Common myeloid progenitor, CD34-positive (primary cell): ENCODE measurements at places on chromosomes 6 and 20.
A peak's percentile ranks its signal among the peaks of the same experiment; 100 is the strongest.

DNA sequence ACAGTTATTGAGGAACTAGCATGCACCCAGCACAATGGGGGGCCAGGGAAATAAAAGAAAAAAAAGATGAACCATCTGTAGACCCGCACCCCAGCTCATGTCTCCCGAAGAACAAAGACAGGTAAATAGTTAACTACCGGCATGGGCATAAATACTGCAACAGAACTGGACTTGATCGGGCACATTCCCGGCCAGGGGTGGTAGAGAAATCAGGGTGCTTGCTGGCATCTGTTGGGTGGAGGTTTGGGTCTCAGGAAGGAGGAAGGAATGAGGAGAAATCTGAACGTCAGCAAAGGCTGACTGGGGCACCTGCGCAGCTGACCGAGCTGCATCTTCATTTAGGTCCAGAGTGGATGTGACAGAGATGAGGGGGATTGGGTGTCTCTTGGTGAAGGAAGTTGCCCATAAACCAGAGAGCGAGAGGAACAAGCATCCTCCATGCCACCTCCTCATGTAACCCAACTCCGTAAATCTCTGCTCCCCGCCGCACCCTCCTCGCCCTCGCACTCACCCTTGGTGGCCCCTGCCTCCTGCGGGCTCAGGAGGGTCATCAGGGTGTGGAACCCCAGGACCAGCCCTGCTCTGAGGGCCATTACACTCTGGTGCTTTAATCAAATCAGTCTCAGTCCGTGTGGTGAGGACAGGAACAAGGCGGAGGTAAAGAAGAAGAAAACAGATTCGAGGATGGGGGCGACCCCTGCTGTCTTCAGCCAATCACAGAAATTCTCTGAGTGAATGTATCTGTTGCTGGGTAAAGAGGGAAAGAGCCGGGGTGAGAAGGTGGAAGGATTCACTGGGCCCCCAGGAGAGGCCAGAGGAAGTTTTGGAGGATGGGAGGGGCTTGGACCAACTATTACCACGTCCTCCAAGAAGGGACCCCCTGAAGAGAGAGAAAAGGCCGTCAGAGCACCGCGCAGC, at the start of gene HLA-DOA:
Gene HLA-DOA (minus strand): TSS at position 648 of the 918 bp plus-strand sequence.
- peak within 1 kb of the TSS; percentile 46 for H3K27ac ChIP-seq
- no peaks in the 10 kb centered on the region for H3K27me3 ChIP-seq
- peaks cover 6% of the 10 kb centered on the region for H3K4me1 ChIP-seq
- H3K36me3 ChIP-seq: peaks cover 13% of the 10 kb centered on the region

DNA sequence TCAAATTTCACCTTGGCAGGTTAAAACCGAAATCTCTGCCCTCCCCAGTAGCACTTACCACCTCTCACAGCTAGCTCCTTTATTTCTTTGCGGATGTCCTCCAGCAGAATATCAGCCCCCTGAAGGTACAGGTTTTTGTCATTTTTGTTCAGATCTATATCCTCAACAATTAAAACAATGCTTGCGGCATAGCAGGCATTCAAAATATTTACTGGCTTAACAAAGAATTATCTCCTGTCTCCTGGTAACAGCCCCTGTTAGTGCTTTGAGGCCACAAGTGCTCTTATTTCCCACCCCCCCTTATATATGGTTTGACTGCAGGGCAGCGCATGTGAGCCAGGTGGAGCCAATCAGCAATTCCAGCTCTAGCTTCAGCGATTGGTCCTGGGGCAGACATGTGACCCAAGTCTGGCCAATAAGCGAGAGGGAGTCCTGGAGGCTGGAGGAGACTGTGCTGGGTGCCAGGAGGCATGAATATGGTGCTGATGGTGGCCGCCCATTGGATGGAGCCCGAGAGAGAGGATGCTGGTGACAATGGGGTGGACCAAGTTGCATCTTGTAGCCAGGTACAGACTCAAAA, 21.0 kb downstream of the SULF2 start:
- no peak overlapping the region for H3K27ac ChIP-seq
- H3K4me3 ChIP-seq: no peak overlapping the region
- DNase-seq: peak; percentile 16
- H3K27me3 ChIP-seq: no peaks in the 10 kb centered on the region
- H3K36me3 ChIP-seq: no peaks in the 10 kb centered on the region

GRCh38 chr20:3434232-3434631, 26.8 kb upstream of the DNAAF9 start:
- no peaks in the 10 kb centered on the region for H3K36me3 ChIP-seq
- no peak for DNase-seq
- no peak overlapping the region for H3K27ac ChIP-seq
- H3K4me3 ChIP-seq: no peak overlapping the region
- H3K27me3 ChIP-seq: no peaks in the 10 kb centered on the region
- H3K4me1 ChIP-seq: peaks cover 16% of the 10 kb centered on the region

DNA sequence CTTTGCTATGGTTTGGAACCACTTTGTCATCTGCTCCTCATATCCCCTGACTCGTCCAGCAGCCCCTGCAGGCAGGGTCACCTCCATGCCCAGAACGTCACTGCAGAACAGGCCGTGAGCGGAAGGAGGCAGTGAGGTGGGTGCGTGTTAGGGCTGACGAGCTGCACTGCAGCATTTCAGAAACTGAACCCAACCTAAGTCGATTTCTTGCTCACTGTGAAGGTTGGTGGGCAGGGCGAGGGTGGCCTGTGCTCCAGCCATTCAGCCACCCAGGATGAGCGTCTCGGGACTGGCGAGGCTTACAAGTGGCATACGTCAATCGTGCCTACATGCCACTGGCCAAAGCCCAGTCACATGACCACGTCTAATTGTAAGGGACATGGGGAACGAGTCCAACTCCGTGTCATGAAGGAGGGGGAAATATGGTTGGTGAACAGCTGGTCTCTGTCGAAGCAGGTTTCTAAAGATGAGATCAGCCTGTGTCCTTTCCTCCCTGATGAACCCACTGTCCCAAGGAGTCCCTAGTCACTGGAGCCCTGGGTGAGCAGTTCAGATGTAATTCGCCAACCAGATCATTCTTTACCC, 289.1 kb downstream of the TAF4 start:
- H3K36me3 ChIP-seq: no peaks in the 10 kb centered on the region
- H3K27me3 ChIP-seq: no peaks in the 10 kb centered on the region
- H3K4me1 ChIP-seq: no peaks in the 10 kb centered on the region

GRCh38 chr6:44224029-44224964, 902 bp downstream of the SLC29A1 start:
- peaks cover 3% of the 10 kb centered on the region for H3K36me3 ChIP-seq
- H3K4me1 ChIP-seq: no peaks in the 10 kb centered on the region
- no peaks in the 10 kb centered on the region for H3K27me3 ChIP-seq
- no peak overlapping the region for H3K27ac ChIP-seq
- DNase-seq: no peak

- no peak for DNase-seq
- no peak overlapping the region for H3K27ac ChIP-seq
- no peaks in the 10 kb centered on the region for H3K36me3 ChIP-seq
- no peaks in the 10 kb centered on the region for H3K4me1 ChIP-seq
- no peak overlapping the region for H3K4me3 ChIP-seq
These were observed 26.2 kb upstream of the DCBLD1 start for GRCh38 chr6:117456250-117456649.

DNA sequence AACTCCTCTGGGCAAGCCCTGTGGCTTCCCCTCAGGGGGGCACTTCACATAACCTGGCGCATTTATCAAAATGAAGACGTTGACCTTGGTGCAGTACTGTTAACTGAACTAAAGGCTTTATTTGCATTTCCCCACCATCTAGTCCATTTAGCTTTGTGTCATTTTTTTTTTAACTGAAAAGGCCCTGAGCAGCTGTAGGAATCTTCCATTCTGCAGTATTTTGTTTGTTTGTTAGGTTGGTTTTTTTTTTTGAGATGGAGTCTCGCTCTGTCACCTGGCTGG, 10.7 kb downstream of the TMEM181 start:
- peaks cover 2% of the 10 kb centered on the region for H3K4me1 ChIP-seq
- no peak overlapping the region for H3K4me3 ChIP-seq
- H3K27me3 ChIP-seq: no peaks in the 10 kb centered on the region
- H3K27ac ChIP-seq: no peak overlapping the region
- no peak for DNase-seq

GRCh38 chr6:10947966-10948365, 61.1 kb downstream of the SYCP2L start:
- no peaks in the 10 kb centered on the region for H3K4me1 ChIP-seq
- DNase-seq: no peak
- H3K27ac ChIP-seq: no peak overlapping the region
- no peaks in the 10 kb centered on the region for H3K36me3 ChIP-seq
- H3K27me3 ChIP-seq: no peaks in the 10 kb centered on the region

GRCh38 chr6:132812255-132812732, 2.1 kb upstream of the RPS12 start:
- H3K4me3 ChIP-seq: peak overlapping the region; percentile 95
- peaks cover 16% of the 10 kb centered on the region for H3K36me3 ChIP-seq
- DNase-seq: peak; percentile 31

- H3K4me3 ChIP-seq: no peak overlapping the region
- H3K27ac ChIP-seq: no peak overlapping the region
- H3K4me1 ChIP-seq: peaks cover 18% of the 10 kb centered on the region
- no peaks in the 10 kb centered on the region for H3K36me3 ChIP-seq
- H3K27me3 ChIP-seq: peaks cover 11% of the 10 kb centered on the region
These were observed 95.8 kb downstream of the TMEM242 start for GRCh38 chr6:157227202-157228166.

GRCh38 chr6:7993952-7994351, 70.2 kb downstream of the BLOC1S5 start:
- H3K27ac ChIP-seq: no peak overlapping the region
- H3K36me3 ChIP-seq: no peaks in the 10 kb centered on the region
- DNase-seq: no peak
- no peaks in the 10 kb centered on the region for H3K4me1 ChIP-seq
- no peaks in the 10 kb centered on the region for H3K27me3 ChIP-seq
- H3K4me3 ChIP-seq: no peak overlapping the region

DNA sequence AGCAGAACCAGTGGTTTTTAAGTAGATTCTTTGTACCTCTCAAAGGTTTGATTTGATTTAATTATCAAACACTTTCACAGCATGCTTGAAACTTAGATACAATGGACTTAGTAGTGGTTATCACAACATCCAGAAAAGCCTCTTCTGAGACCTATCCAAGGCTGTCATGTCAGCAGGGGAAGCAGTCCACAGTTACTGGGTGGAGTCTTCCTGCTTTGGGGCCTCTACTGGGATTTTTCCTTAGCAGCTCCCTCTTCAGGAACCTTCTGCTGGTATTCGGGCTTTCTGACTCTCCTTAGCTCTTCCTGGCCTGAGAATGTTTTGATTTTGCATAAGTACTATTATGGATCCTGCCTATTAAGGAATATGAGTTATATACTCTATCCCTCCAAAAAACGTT, 36.0 kb downstream of the ARFGEF2 start:
- no peak for DNase-seq
- H3K4me1 ChIP-seq: no peaks in the 10 kb centered on the region
- H3K4me3 ChIP-seq: no peak overlapping the region
- no peak overlapping the region for H3K27ac ChIP-seq

DNA sequence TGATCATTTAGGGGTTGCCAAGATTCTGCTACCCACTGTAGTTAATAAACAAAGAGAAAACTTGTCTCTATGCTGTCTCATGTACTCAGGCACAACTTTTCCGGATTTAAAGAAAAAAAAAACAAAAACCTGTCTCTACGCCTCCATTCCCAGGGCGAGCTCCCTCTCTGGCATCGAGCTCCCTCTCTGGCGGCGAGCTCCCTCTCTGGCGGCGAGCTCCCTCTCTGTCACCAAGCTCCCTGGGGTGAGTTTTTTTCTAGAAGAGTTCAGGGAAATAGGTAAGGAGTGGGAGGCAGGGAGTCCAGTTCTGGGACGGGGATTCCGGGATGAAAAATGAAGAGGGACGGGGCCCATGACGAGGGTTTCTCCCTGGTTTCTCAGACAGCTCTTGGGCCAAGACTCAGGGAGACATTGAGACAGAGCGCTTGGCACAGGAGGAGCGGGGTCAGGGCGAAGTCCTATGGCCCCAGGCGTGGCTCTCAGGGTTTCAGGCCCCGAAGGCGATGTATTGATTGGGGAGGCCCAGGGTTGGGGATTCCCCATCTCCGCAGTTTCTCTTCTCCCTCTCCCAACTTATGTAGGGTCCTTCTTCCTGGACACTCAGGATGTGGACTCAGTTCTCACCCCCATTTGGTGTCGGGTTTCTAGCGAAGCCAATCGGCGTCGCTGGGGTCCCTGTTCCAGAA, 16.5 kb upstream of the HLA-A start:
- H3K36me3 ChIP-seq: no peaks in the 10 kb centered on the region
- peak overlapping the region; percentile 61 for H3K4me3 ChIP-seq
- H3K4me1 ChIP-seq: peaks cover 15% of the 10 kb centered on the region
- no peaks in the 10 kb centered on the region for H3K27me3 ChIP-seq
- H3K27ac ChIP-seq: peak overlapping the region; percentile 82

DNA sequence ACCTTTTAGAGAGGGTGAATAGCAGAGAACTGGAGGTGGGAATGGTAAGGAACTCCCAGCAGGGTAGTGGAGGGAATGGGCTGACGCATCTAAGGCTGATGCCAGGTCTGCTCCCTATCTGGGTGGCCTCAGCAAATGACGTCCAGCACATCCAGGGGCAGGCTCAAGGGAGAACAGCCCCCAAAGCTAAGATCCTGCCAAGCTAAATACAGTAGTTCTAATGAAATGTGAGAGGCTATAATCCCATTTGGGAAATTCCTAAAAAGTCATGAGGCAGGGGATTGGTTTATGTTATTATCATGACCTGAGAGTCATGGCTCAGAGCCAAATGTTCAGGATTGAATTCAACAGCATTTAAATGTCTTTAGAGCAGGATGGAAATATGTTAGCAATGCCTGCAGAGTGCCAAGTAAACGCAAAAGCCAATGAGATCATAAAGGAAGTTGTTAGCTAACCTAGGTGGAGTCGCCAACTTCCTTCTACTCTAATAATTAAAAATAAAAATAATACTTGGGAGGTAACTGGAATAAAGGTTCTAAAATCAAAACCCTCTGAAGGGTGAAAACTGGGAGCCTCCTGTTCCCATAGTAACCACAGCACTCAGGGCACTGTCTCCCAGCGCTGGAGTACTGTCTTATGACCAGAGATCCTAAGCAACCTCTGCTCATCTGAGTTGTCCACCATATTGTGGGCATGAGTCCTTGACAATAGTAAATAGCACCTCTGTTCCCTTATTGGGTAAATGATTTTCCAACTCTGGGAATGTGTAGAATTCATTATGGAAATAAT, 34.8 kb downstream of the IYD start:
- no peaks in the 10 kb centered on the region for H3K36me3 ChIP-seq
- no peak overlapping the region for H3K27ac ChIP-seq
- no peaks in the 10 kb centered on the region for H3K4me1 ChIP-seq
- H3K4me3 ChIP-seq: no peak overlapping the region
- DNase-seq: no peak
- peaks cover 13% of the 10 kb centered on the region for H3K27me3 ChIP-seq
